ENCODE measurements at places on chromosomes 7 and 10.

GRCh38 chr10:120422457-120422856 lies 34.6 kb upstream of the PLPP4 start:
- DNase-seq = no peak

DNA sequence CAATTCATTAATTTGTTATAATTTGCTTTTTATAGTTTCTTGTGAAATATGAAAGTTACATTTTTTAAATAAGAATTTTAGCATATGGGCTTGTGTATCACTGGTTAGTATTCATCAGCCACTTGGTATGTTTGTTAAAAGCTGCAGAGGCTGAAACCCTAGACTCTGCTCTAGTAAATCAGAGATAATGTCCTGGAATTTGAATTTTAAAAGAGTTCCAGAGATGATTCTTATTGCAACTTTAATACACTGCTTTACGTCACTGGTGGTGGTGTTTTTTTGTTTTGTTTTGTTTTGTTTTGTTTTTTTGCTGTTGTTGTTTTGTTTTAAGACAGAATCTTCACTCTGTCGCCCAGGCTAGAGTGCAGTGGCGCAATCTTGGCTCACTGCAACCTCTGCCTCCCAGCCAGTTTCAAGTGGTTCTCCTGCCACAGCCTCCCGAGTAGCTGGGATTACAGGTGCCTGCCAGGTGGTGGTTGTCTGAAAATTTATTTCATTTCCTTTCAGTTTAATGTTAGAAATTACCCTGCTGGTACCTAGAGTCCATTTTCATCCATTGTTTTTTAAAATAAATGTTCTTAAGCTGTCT lies 43.8 kb downstream of the PTPN12 start:
- no peak for DNase-seq

DNA sequence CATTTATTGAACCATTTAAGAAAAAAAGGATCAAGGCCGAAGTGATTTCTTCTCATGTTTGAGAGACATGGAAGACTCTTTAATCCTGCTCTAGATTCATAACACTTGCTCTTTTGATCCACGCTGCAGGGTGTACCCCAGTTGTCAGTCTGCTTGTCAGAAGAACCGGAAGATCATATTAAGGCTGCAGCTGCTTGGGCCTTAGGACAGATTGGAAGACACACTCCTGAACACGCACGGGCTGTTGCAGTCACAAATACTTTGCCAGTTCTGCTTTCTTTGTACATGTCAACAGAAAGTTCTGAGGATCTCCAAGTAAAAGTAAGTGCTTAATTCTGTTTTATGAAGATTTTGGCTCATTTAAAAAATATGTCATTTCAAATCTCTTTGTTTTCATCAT lies 46.3 kb downstream of the SPAG6 start:
- DNase-seq = no peak

DNA sequence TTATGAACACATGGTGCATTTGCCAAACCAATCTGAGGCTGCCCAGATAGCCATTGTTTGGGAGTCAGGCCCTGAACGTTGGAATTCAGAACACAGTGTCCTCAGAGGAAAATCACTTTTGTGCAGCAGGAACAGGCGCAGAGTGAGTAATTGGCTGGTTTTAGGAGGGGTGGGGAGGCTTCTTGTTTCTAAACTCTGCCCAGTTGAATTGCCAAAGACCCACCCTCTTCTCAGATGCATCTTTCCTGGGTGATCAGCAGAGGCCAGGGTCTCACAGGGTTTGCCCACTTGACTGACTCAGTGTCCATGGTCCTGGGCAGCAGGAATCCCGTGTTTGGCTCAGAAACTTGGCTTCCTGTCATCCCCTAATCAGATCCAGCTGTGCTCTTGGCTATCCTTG lies 24.3 kb downstream of the PRLHR start:
- no peak for DNase-seq

DNA sequence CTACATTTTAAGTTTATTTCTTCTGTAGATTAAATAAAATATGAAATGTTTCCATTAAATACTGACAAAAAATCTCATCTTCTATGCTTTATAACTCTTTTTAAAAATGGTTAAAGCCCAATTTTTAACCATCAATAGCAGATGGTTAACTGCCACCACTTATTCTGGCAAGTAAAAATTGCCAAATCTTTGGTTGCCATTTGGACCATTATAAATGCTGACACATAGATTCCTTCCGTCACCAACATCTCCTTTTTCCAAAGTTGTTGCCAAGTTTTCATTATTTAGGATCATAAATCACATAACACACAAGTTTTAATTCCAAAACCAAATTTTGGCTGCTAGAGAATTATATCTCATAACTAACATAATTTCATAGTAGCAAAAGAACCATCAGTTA lies 1614.3 kb downstream of the REEP3 start:
- no peak for DNase-seq

GRCh38 chr7:138729444-138729843 lies 28.3 kb upstream of the SVOPL start:
- no peak for DNase-seq

GRCh38 chr10:131670341-131670740 lies 230.5 kb upstream of the PPP2R2D start:
- no peak for DNase-seq

GRCh38 chr7:74203956-74204618 lies 5.7 kb upstream of the LAT2 start:
- DNase-seq = no peak

GRCh38 chr10:19077276-19077675 lies 28.7 kb downstream of the MALRD1 start:
- no peak for DNase-seq

- no peak for DNase-seq
Observed at GRCh38 chr10:36425131-36425797, 700.1 kb upstream of the ANKRD30A start.

- no peak for DNase-seq
Observed at GRCh38 chr7:72163271-72163670, 248.9 kb downstream of the CALN1 start.

DNA sequence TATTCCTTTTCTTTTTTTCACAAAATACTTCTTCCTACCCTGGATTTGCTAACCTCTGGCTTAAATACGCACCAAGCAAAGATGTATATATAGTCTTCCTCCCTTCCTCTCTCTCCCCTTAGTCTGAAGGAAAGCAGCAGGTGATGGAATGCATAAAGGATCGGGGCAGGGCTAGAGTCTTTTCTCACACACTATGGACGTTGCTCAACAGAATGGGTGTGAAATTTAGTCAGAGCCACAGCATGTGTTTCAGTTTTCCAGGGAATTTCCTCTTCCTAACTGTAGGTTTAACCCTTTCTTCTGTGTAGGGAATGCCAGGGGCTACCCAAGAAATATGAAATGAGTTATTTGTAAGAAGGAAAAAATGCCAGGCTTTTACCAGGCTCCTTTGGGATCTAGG lies 71.4 kb upstream of the NFKB2 start:
- no peak for DNase-seq

DNA sequence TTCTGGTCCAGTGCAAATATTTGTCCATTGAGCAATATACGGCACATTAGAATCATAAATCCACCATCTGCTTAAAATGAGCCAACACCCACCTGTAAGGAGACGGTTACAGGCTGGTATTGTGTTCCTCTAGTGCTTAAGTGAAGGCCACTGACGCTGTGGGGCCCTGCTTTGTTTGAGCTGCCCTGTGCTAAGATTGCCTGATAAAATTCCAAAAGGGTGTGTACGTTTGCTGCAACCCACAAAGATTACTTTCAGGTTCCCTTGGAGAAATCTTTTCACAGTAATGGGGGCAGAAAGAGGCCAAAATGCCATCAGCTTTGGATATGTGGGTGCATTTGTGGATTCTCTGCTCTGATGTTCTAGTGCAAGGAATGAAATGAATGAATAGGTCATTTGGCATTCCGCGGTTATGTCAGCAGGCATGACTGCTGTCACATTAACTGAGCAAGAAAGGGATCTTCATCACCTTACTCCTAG lies 34.4 kb downstream of the AGR3 start:
- no peak for DNase-seq

DNA sequence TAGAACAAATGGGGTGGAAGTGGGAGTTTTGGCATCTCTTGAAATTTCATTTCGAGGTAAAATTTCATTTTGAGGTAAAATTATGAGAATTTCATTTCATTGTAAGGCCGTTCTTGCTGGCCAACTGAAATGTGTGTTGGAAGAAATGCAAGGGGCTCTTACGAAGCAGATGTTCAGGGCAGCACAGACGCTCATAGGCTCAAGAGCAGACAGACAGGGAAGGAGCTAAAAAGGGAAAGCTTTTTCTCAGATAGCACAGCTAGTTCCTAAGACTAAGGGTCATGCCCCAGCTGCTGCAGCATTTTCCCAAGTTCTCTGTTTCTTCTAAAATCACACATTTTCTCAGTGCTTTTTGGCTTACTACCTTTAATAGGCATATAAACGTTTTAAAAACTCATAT lies 65.1 kb upstream of the SFMBT2 start:
- no peak for DNase-seq

DNA sequence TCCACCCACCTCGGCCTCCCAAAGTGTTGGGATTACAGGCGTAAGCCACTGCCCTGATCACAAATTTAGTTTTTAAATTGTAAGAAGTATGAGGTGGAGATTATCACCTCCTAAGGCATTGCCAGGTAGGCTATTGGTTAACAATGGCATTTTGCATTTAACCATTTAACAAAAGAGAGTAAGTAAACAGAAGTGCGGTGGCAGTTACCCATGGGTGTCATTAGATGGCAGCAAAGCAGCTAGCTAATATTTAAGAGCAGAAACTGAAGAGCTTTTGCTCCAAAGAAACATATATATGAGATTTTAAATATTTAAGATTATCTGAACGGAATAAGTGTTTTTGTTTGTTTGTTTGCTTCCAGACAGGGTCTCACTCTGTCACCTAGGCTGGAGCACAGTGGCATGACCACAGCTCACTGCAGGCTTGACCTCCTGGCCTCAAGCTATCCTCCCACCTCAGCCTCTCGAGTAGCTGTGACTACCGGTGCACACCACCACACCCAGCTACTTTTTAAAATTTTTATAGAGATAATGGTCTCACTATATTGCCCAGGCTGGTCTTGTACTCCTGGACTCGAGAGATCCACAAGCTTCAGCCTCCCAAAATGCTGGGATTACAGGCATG lies 325.5 kb upstream of the C7orf33 start:
- DNase-seq = peak; percentile 48

GRCh38 chr7:131222171-131222570 lies 105.5 kb upstream of the MKLN1 start:
- DNase-seq = no peak

DNA sequence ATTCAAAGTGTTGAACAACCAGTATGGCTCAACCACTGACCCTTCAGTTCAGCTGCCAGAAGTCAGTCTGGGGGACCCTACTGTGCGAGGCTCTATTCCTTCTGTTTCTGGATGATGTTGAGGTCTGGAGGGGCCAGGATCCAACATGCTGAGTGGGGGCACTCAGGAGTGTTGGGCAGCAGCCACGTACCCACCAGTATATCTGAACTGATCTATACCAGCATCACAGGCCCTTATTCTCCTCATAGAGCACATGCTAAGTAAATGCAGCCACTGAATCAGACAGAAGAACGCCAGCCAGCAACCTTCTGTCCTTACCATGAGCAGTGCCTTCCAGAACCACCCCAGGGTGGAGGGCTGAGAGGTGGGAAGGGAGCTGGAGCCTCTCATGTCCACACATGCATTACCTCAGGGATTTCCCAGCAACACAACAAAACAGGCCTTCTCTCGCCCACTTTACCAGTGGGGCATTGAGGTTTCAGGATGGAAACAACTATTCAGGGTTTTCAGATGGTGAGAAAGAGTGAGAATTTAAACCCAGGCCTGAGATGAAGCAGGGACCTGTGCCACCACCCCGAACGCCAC lies 6.8 kb upstream of the MSMB start:
- DNase-seq = no peak

DNA sequence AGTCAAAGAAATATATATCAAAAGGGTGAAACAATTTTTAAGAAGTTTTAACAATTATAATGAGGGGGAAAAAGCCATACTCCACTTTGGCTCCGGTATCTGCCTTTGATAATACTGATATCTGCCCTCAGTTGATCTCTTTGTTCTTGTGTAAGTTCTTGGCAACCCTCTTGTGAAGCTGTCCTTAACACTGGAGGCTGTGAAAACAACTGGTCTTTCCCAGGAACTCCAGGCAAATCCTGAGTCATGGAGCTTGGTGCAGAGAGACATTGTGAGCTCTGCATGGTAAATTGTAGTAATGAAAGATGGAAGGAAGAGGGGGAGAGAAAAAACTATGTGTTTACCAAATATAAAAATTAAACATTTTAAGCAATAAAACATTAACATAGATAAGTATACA lies 11.9 kb upstream of the ERVW-1 start:
- DNase-seq = no peak

GRCh38 chr7:117014673-117015133 lies 61.4 kb downstream of the ST7 start:
- no peak for DNase-seq

DNA sequence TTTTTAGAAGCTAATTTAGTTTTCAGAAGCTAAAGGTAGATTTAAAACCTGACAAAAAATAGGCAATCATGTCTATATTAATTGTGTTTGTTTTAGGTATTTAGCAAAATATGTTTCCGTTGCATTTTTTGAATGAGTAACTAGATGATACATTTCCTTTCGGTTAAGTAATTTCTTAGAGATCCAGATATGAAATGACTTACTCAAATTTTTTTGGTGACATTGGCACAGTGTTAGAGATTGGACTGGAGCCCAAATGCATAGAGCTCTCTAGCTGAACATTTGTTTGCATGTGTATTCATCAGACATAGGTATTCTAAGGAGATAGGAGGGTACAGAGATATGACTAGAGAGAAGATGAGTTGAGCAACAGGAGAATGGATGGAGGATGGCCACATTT lies 1.9 kb downstream of the BUB3 start:
- DNase-seq = peak; percentile 68

GRCh38 chr10:94639902-94640301 lies 43.6 kb upstream of the CYP2C18 start:
- DNase-seq = no peak

DNA sequence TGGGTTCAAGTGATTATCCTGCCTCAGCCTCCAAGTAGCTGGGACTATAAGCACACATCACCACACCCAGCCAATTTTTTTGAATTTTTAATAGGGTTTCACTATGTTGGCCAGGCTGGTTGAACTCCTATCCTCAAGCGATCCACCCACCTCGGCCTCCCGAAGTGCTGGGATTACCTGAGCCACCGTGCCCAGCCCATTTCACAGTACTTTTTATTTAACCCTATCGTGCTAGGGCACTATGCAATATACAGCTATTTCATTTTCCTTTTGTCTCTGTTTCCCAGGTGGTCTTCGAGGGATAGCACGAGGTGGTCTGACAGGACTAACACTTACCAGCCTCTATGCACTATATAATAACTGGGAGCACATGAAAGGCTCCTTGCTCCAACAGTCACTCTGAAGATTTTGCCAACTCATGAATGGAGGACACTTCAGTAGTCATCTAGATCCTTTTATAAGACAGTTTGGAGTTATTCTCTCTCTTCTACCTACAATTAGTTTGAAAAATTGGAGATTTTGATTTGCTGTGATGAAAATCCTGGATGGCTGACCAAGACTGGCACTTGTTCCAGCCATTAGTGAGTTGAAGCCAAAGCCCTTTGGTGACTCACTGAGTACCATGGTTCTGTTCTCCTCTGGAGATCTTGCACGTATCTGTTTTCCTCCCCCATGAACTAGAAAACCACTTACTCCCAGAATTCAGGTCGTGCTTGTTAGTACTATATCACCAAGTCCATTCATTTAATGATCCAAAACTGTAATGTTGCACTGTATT lies 27.3 kb downstream of the NCOA4 start:
- no peak for DNase-seq

GRCh38 chr10:36479073-36479472 lies 646.3 kb upstream of the ANKRD30A start:
- no peak for DNase-seq
